Activated B cell treated with CpG ODN at 0.5 μM for 24 hours (primary cell): ENCODE measurements at places on chromosomes 2 and 18. TPM values are rescaled to one million over a fixed set of nuclear protein-coding genes. Genes with fewer than 3 reads are reported as not detected.

DNA sequence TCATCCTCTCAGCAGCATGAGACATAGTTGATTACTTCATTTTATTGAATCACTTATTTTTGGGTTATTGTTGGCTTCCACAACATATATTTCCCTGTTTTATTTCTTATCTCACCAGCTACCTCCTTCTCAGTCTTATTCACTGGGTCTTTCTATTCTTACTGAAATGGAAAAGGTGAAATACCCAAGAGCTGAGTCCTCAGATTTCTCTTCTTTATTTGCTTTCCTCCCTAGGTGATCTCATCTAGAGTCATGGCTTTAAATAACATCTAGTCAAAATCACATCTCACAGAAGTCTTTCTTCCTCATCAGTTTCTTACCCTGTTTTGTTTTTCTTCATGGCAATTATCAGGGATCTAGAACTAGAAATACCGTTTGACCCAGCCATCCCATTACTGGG, 105.0 kb upstream of the RBBP8 start:
- DNase-seq, result no peak

DNA sequence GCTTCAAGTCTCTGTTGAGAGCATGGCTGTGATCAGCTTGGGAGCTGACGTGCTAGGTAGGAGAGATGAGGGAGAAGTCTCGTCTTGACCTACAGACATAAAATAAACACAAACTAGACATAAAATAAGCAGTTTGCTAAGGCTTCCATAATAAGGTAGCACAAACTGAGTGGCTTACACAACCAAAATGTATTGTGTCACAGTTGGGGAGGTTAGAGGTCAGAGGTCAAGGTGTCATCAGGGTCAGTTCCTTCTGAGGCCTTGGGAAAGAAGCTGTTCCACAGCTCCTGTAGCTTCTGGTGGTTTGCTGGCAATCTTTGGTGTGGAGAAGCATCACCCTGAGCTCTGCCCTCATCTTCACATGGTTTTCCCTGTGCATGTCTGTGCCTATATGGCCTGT, 20.2 kb downstream of the DAW1 start:
- no peak for DNase-seq

GRCh38 chr2:158878003-158878402, 82.9 kb downstream of the DAPL1 start:
- no peak for DNase-seq

DNA sequence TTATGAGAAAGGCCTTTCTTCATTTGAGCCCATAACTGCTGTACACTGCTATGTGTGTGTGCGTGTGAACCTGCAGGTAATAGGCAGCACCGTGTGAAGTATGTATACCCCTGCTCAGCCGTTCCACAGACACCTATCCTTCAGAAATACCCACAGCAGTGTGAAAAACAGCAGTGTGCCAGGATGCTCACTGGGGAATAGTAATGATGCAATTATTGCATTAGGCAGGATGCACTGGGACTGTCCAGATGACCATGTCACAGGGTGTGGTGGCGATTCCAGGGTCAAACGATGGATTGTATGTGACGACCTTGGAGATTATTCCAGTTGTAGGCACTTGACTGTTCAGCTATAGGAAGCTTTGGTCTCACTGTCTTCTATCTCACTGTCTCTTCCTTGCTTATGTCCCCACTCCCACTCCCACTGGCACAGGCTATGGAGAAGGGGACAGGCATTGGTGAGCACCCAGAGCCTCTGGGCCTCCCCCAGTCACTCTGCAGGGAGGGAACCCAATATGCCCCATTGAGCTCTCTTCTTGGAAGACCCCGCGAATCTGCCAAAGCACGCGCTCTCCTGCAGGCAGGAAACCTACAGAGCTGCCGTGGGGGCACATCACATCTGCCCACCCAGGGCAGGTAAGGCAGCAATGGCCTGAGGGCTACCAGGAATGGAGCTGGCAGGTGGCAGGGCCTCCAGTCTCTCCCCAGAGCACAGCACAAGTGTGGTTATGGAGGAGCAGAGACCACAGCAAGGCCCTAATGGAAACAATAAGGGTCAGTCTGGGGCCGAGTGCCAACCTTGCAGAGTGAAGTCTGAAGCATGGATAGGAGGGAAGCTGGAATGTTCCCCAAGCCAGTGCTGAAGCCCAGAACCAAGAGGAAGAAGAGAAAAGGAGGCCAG, 518.9 kb upstream of the RAB6C start:
- DNase-seq, result no peak

GRCh38 chr2:32738939-32739338, 111.1 kb downstream of the TTC27 start:
- DNase-seq, result no peak

DNA sequence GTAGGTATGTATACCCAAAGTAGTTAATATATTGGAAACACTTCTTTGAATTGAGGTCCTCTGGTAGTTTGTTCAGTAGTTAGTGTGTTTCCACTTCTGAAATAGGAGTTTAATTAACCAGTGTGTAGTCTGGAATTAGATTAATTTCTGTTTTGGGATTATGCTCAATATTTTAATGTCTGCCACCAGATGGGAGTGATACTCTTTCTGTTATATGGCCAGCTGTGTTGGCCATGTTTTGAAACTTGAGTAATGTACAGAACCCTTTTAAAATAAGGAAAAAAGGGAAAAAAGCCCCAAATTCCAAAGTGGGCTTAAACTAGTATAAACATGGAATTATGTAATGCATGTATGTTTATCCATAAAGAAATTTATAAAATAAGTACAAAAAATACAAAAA, 147.7 kb downstream of the CTNNA2 start:
- DNase-seq, result no peak

DNA sequence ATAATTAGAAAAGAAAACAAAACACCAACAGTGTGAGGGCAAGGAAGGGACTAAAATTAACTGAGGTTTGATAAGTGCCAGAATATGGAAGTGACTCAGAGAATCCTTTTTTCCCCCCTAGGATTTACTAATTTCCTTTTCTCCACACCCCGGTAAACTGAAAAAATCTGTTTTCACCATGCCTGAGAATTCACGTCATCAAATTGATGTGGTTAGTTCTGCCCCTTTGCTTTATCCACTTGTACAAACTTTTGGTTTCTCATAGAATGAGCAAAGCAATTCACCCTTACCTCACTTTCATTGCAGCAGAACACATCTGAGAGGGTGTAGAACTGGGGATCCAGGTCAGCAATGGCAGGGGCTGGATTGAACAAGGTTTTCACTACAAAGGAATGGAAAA, 57.8 kb downstream of the RBKS start:
- no peak for DNase-seq

The TRIM43 gene
- not detected in 2 replicates for total RNA-seq

The CCT7 gene
- total RNA-seq, result 295 and 307 TPM in 2 replicates

The TGFA gene
- total RNA-seq, result 0.31 and 0.51 TPM in 2 replicates

The DLX1 gene
- not detected in 2 replicates for total RNA-seq
